ENCODE measurements at places on chromosomes 4 and X.

DNA sequence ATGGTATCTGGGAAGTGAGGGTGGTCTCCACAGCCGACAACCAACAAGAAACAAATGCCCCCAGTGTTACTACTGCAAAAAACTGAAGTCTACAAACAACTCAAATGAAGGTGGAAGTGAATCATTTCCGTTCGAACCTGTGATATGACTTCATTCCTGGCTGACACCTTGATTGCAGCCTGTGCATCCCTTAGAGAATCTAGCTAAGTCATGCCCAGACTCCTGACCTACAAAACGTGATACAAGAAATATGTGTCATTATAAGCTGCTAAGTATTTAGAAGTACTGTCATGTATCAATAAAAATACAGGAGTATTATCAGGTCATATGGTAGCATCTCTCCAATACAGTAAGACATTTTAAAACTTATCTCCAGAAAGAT lies 959.7 kb upstream of the LCORL start:
- no peak for DNase-seq

DNA sequence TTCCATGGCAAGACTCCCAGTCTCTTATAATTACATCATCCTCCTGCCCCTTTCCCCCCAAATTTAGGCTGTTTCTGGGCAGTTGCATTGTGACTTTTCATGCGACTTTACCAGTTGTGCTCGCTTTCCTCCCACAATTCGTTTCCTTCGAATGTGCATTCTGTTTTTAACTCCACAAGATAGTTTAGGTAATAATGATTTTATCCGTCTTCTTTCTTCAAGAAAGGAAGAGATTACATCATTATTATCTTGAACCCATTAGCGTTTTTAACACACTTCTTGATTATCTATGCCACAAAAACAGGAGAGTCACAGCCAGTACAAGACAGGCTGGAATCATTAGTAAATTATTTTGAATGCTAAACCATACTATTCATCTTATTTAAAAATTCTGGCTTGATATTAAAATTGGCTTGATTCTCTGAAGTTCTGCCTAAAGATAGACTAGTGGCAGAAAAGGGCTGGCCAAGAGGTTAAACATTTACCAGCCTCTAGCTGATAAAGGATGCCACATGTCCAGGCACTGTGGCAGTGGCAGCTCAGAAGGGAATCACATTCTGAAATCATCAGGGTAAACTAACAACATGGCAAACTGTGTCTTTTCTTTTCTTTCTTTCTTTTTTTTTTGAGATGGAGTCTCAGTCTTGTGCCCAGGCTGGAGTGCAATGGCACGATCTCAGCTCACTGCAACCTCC lies 19.7 kb upstream of the PLA2G12A start:
- no peak for DNase-seq

GRCh38 chr4:17315459-17315858 lies 196.4 kb downstream of the QDPR start:
- no peak for DNase-seq

- no peak for DNase-seq
These were observed 653 bp downstream of the PLA2G12A start for GRCh38 chr4:109729117-109729717.

DNA sequence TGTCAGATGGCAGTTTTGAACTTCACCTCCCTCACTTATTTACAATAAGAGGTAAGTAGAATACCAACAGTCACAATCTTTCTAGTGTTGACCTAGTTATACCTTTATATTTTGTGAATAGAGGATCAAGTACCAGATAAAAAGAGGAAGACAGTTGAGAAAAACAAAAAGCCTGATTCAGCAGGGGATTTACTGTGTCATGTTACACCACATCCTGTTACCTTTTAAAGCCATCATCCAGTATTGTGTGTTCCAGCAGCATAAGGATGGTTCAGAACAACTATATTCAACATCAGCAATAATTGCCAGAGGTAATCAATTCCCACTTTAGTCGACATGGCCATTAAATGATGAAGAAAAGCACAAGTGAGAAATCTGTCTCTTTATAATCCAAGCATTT lies 21.3 kb upstream of the CXCL6 start:
- peak; percentile 32 for DNase-seq

GRCh38 chr4:146338512-146338911 lies 124.2 kb downstream of the REELD1 start:
- DNase-seq: no peak

- DNase-seq: no peak
These were observed 197.7 kb downstream of the SPANXN3 start for GRCh38 chrX:143319526-143319925.

DNA sequence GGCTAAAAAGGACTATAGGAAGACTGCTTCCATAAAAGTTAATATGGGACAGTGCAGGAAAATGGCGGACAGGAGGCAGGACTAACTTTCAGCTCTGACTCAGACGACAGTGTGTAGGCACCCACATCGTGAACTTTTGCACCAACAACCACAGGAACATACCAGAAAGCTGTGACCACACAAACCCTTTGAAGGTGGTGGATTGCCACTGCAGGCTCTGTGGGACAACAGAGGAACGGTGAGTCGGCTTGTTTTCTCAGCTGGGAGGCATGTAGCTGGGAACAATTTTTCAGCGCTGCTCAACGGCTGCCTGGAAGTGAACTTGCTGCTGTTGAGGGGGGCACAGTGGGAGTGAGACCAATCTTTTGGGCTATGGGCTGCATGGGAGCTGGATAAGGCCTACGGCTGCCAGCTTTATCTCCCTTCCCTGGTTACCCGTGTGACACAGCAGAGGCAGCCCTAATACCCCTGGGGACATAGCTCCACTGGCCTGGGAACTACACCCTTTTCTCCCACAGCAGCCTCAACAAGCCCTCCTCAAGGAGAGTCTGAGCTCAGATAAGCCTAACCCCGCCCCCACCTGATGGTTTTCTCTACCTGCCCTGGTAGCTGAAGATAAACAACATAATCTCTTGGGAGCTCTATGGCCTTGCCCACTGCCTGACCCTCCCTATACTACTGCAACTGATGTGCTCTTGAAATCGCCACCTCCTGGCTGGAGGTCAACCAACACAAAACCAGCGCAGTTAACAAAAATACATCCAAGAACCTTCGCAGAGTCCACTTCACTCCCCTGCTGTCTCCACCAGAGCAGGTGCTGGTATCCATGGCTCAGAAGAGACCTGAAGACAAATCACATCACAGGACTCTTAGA lies 1537.0 kb downstream of the C4orf33 start:
- DNase-seq: no peak

DNA sequence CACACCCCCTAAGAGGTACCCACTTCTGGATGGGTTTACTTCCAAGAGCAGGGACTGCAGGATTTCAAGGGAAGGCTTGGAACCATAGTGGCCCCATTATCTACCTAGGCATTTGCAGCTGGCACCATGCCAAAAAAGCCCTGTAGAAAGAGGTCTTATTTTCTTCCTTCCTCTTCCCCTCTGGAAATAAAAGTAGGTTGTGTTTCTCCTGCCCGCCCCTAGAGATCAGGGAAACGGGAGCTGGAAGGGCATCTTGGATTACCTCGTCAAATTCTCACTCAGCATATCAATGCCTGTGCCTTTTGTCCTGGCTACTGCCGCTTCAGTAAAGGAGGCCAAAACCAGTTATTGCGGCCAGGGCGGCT lies 1.6 kb downstream of the SCD5 start:
- no peak for DNase-seq

- no peak for DNase-seq
These were observed 38.4 kb downstream of the SLAIN2 start for GRCh38 chr4:48379587-48380180.

DNA sequence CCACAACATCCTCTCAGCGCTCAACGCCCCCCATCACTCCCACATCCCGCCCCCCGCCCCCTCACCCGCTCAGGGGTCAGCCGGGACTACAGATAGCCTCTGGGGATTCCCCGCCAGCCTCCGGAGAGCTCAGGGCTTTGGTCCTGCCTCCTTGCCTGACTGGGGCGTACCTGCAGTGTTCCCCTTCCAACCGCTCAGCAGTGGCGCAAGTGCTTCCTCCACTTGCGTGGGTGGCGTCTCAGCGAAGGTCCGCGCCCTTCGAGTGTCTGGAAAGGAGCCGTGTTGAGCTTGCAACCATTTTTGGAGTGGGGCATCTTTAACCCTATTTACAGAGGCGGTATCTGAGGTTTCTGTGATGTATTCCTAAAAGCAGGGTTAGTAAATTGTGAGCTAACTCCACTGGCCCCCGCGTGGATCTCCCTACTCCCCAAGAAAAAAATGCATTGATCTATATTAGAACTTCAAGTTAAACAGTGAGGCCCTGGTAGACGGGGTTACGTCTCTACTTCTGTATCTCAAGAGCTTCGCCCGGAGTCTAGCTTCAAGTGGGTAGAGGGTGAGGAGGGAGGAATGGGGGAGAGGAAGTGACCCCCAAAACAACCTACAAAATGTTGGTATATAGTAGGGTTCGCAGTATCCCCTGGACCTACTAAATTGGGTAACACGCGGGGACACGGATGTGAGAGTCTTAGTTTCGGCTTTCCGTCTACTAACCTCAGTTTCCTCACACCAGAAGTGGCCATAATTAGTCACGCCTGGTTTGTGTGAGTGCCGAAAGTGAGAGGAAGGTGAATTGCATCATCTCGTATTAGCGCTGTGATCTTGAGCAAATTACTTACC lies 16.1 kb downstream of the NKX3-2 start:
- no peak for DNase-seq

DNA sequence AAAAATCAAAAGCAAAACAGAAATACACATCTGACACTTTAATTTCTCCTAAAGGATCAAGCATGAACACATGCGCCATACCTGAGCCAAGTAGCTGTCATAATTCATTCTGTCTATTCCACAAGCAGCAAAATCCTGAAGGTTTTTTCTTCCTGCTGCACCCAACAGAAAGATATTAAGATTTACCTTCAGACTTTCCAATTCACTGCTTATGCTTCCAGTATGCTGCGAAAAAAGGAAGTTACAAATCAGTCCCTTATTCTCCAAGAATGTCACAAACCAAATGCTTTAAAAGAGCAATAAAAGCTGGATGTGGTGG lies 29.2 kb upstream of the FGFBP2 start:
- DNase-seq: no peak

- DNase-seq: no peak
These were observed 98.9 kb downstream of the SYTL5 start for GRCh38 chrX:38105216-38105725.

DNA sequence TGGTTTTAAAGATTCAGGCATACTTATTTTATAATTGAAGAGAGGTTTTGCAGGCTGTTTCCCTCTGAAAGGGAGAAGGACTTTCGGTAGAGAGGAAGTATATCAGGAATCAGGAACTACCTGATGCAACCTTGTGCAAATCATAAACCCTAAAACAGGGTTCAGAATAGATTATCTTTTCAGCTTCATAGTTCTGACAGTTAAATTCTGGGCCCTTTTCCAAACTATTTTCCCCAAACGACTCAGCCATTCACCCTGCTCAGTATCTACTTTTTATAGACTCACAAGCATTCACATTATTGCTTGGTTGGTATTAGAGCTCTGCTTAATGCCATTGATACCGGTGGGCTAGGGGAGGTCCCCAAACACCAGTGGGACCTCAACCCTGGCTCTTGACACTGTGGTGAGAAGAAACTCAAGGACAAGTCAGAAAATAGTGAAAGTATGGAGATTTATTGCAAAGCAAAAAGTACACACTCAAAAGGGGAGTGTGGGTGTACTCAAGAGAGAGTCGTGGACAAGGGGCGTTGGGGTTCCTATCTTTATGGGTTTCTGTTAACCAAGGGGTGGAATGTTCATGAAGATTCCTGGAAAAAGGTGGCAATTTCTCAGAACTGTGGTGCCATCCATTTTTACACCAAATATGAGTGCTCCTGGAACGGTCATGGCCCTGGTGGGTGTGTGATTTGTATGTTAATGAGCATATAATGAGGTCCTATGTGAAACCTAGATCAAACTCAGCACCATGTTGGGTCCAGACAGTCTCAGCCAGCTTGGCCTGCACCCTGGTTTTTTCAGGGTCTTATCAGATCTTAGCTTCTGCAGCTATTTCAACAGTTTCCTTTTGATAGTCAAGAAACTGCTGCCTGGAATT lies 238.3 kb downstream of the DCLK2 start:
- no peak for DNase-seq

GRCh38 chrX:63785708-63786040 lies 660 bp upstream of the ARHGEF9 start:
- DNase-seq: no peak

GRCh38 chr4:54036184-54036583 lies 28.2 kb downstream of the CHIC2 start:
- DNase-seq: no peak

DNA sequence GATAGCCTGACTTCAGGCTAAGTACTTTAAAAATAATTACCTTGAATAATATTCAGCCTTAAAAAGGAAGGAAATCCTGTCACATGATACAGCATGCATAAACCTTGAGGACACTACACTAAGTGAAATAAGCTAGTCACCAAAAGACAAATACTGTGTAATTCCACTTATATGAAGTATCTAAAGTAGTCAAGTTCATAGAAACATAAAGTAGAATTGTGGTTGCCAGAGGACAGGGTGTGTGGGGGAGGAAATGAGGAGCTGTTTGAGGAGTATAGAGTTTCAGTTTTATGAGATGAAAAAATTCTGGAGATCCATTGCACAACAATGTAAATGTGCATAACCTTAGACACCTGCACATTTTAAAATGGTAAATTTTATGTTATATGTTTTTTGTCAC lies 5.6 kb upstream of the STPG2 start:
- DNase-seq: no peak

DNA sequence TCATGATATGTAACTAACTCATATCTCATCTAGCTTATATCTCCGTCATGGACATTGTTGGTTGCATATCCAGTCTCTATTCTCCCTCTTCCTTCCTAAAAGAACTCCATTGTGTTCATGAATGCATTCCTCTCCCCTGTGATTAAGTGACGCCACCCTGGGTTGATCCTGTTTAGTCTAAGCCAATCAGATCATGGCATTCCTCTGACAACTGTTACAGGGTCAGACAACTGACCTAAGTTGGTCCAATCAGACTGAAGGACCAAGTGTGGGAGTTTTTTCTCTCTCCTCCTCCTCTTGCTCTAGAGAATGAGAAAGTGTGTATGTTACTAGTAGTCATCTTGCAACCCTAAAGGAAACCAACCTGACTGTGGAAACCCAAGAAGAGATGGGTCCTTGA lies 3.6 kb downstream of the APOO start:
- DNase-seq: no peak

GRCh38 chrX:53262918-53263394 lies 18.4 kb downstream of the IQSEC2 start:
- no peak for DNase-seq

- DNase-seq: no peak
These were observed 246.9 kb downstream of the EVC2 start for GRCh38 chr4:5461477-5461876.

DNA sequence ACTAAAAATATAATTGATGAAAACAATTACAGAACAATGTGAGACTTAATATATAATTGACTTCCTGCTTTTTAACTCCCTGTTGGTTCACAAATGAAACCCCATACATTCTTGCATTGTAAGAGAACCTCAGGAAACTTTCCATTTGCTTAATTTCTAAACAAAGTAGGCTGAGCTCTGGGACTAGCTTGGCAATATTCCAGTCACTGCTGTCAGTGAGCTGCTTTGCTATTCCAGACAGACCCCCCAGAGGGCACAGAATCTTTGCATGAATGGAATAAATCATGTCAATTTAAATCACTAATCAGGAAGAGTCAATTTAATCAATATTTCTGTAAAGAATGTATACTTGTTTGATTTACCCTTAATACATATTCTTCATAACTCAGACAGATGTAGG lies 110.6 kb downstream of the NEXMIF start:
- no peak for DNase-seq

Data from Jurkat, Clone E6-1 (cell line).